Small intestine (tissue), 16 donors: ENCODE measurements at places on chromosomes 6 and 20.

DNA sequence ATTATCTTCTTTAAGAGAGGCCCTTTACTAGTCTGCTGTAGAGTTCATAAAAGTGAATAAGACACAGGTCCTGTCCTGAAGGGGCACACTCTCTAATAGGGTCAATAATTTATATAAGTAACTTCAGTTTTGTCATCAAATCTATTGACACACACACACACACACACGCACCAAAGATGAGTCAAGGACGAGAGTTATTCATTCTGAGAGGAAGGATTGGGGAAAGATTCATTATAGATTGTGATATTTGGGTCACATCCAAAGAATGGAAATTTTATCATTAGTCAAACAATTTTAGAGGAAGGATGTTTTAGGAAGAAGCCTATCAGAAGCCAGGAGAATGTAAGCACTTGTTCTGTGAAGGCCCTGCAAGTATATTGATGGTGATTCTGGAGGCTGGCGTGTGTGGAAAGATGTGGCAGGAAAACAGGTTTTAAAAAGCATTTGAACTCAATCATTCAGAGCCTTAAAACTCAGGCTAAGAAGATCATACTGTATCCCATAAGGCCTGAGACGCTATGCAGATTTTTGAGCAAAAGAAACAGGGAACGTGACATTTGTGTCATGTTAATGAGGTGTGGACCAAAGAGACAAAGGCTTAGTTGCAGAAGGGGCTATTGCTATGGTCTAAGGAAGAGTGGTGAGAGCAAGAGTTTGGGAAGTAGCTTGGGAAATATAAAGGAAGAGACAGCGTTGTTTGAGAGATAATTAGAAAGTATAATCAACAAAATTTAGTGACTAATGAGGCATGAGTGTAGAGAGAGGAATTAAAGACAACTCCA lies 161.4 kb upstream of the PREP start:
- no peak for DNase-seq

DNA sequence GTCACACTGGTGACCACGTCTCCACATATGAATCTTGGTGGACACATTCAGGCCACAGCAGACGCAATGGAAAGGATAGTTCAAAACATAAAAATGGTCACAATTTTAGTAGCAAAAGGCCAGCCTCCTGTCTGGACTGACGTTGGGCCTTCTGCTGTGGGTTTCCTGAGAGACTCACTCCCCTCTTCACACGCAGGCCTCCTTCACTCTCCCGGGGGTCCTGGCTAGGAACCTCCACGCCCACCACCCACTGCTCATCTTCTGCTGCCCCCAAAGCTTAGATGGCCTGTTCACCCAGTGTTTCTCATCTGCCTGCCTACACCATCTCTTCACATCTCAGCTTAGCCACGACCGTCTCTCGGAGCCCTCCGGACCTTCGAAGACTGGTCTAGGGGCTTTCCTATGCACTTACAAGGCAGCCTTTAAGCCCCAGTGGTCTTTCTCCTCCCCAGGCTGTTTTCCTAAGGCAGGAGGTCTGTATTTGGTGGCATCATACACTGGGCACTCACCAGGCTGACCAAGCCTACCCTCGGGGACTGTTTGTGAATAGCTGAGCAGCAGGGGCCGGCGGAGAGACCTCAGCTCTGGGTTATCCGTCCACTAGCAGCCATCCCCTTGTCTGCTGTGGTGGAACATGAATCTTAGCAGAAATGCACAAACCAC lies 46.6 kb upstream of the AFDN start:
- no peak for DNase-seq

- DNase-seq = no peak
Observed at GRCh38 chr6:116392132-116393013, 21.6 kb downstream of the DSE start.

DNA sequence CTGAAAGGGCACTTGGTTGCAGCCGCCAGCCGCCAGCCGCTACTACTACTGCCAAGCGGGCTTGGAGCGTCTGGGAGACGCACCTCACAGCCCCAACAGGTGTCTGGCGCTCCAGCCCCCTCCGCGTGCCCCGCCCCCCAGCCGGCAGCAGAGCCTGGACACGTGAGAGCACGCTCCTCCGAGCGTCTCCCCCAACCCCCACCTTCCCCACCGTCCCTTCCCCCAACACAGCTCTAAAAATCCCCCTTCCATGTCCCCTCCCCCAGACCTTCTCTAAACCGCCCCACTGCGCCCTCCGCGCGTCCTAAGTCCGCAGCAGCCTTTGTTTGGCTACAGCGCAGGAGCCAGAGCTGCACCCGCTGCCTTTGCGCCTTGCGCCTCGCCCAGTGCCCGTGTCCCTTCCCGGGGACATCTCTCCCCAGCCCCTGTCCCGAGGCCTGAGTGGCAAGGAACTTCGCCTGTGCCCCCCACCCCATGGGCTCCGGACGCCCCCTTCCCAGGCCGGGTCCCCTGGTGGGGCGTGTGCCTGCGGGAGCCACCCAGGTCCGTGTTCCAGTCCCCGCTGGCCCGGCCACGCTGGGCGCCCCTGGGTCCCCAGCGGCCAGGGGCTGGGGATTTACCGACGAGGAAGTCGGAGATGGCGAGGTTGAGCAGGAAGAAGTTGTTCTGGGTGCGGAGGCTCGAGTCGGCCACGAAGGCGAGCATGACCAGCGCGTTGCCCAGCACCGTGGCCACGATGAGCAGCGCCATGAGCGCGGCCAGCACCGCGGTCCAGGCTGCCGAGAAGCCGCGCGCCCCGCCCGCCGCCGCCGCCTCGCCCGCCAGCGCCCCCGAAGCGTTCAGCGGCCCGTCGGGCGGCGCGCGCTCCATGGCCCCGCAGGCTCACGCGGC lies 732 bp downstream of the HRH3 start:
- DNase-seq = no peak

GRCh38 chr6:95185874-95186273 lies 391.5 kb upstream of the MANEA start:
- DNase-seq = no peak

DNA sequence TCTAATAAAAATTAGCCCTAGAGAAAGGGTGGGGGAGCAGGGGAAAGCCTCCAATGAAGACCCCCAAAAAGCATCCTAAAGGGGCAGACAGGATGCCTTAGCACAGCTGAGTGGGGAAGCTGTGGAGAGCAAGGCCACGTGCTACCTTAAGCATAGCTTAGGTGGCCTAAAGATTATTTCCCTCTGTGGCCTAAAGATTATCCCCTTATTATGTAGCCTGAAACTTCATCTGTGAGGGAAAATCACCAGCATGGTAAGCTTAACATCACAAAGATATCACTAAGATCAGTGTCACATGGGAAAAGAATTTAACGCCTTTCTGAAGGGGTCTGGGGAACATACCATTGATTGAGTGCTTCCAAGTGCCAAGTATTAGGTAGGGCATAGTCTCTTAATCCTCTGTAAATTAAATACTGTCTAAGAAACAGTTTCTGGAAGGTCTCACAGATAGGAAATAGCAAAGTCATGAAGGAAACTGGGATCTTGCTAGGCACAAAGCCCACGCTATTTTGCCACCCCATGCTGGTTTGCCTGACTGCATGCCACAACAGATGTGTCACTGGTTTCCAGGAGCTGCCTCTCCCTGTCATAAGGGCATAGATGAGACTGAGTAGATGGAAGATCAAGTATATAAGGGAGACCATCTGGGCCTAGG lies 170.0 kb downstream of the HACE1 start:
- DNase-seq = no peak

DNA sequence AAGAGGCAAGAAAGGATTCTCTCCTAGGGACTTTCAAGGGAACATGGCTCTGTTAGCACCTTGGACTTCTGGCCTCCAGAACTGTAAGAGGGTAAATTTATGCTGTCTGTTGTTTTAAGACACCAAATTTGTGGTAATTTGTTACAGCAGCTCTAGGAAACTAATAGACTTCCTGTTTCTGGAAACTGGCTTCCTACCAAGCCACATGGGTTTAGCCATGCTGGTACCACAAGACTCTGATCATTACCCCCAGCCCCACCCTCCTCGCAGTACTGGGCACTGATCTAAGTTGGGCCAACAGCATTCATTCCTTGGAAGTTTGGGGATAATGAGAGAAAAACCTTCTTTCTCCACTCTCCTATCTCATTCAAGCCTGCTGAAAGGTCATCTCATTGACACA lies 109.5 kb upstream of the SMLR1 start:
- no peak for DNase-seq

DNA sequence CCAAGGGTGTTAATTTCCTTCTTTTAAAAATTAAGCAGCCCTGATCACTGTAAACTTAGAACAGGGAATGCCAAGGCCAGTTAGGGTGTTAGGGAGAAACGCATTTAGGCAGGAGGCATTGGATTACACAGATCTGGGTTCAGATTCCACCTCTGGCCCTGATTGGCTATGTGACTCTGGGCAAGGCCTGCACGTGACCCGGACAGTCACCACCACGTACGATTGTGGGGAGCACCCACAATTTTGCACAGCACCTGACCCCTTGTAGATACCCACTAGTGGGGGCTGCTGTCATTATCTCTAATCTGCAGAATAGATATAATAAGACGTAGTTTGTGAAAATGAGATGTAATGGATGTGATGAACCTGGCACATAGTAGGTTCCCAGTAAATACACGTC lies 59.5 kb upstream of the ZNFX1 start:
- DNase-seq = no peak

DNA sequence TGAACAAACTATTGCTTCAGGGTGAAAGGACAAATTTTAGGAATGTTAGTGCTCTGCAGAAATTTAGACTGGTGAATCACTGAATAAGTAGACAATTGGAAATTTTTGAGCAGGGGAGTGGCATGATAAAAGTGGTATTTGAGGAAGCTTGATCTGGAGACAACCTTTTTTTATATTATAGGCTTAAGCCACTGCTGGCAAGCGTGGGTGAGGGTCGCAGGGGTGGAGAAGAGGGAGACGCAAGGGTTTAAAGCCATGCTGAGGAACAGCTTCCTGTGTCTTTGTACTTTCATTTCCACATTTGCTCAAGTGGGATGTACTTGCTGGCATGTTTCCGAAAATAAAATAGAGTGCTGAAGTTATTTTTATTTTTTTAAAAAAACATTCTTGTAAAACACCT lies 23.7 kb downstream of the NCOA7 start:
- DNase-seq = no peak

GRCh38 chr6:5422321-5422915 lies 161.1 kb downstream of the FARS2 start:
- no peak for DNase-seq

DNA sequence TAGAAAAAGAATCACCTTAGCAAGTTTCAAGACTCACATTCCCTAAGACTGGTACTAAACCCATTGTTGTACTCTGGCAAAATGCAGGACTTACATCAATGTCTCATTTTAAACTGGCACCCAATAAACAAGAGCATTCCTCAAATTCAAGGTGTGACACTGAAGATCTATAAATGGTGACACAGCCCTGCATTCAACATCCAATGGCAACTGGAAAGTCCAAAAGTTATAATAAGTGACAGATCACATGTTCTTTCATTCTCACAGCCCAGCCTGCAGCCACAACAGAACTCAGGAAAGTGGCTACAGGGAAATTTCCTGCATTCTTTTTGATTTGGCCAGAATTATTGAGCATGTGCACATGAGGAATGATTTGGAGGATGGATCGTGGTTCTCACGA lies 57.5 kb downstream of the MBOAT1 start:
- peak; percentile 24 for DNase-seq

DNA sequence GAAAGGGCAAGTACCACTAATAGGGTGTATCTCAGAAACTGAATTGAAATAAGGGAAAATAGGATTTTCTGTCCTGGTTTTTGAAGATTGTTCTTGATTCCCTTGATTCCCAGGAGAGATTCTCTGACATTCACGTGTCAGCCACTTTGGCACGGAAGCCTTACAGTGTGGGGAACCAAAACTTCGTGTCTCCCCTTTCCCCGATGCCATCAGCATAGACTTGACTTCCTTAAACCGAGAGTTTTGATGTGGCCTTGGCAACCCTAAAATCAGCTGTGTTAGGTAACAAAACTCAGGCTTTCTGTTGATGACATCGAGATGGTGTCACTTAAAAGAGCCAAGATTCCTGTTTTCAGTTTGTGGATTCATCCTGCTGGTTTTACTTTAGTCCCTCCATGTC lies 7.5 kb downstream of the HMGN4 start:
- DNase-seq = no peak

- DNase-seq = peak; percentile 21
Observed at GRCh38 chr6:34491091-34491430, 25.2 kb downstream of the PACSIN1 start.

DNA sequence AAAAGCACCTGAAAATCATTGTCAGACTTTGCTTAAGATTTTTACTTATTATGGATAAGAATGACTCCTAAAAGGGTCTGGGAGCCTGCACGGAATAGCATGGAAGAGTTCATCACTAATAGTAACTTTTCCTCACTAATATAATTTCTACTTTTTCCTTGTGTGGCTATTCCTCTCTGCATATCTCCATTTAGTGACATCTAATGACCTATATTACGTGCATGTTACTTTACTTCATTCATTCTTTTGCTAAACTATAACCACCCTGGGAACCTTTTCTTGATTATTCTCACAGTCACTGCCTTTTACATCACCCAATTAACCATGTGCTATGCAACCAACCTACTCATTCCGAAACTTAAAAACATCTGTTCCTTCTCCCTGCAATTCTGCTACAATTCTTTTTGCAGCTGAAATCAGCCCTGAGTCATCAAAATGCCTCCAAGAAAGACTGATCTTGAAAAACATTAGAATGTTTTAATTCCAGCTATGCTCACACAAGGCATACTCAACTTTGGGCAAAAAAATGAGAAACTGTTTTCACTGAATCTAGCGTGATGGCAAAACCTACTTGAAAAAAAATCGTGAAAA lies 313.3 kb downstream of the RNGTT start:
- DNase-seq = no peak

DNA sequence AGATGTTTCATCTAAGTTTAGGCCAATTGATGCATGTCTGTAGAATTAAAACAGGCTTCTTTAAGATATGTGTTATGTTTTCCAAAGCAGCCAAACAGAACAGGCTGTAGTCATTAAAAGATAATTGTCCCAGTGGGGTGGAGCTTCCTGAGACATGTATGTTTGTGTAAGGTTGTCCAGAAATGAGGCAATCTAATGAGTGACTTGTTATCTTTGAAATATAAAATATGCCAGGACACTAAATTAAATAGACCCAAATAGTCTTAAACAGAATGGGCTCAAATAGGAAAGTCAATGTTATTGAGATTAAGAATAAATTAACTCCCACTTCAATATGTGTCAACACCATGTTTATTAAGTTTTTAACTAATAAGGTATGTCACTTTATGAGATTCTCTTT lies 204.7 kb upstream of the RNF217 start:
- DNase-seq = no peak

DNA sequence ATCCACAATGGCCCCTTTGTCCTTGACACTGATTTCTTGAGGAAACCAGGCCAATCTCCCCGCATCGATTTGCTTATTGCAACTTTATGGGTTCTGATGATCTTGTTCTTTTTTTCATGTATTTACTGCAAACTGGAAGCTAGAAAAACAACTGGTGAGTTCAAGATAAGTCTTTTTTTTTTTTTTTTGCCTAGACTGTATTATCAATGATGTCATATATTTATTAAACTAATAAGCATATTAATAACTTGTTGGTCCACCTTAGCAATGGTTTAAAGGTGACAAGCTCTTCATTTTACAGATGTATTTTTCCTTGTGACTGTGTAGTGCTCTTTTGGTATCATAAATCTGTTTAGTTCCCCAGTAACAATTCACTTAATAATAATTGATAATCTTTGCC lies 79.0 kb upstream of the NOX3 start:
- no peak for DNase-seq
